ENCODE measurements at places on chromosomes 13 and 19. TPM values are rescaled to one million over a fixed set of nuclear protein-coding genes. Genes with fewer than 3 reads are reported as not detected.

- no peak for DNase-seq
Measured at GRCh38 chr13:50780201-50781015, 63.1 kb downstream of the DLEU7 start.

- DNase-seq: no peak
Measured at GRCh38 chr19:55643887-55644176, 383 bp downstream of the ZNF581 start.

DNA sequence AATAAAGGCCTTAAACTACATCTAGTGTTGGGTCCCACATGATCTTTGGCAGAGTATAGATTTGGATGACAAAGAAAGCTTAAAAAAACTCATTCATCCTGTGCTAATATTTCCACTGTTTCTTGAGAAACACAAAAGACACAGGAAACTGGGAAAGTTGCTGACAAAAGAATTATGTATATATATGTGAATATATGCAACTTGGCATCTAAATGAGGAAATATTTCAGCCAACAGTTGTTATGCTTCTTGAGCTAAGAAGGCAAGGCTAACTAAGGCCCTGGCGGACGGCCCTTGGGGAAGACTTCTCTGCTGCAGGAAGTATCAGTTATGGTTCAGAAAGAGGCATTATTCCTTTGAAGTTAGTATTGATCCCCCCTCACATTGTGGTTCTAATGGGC is 491.8 kb downstream of the DIAPH3 start:
- DNase-seq: no peak

Gene KLK4
- not detected for total RNA-seq

- DNase-seq: peak; percentile 62
Measured at GRCh38 chr13:93226623-93227279, at the start of gene GPC6. Gene GPC6 (plus strand): TSS chr13:93226807.

DNA sequence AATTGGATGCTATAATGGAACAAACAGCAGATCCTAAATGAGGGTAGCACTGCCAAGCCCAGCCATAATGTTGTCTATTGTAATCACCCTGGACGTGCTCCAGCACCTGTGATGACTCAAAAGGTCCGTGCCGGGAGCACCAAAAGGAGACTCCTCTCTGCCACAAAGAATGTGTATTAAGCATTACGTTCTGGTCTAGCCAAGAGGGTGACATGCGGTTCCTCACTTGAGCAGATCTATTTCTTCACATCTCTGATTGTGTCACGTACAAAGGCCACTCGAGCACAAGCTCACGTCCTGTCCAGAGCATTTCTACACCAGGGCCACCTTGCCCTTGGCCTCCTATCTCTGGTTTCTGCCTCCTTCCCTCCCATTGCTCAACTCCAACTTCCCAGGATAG is 219.9 kb upstream of the IRS2 start:
- DNase-seq: peak; percentile 52

Gene IL4I1
- 6.2 TPM for total RNA-seq

- DNase-seq: no peak
Measured at GRCh38 chr13:28425793-28426192, 69.1 kb downstream of the FLT1 start.

DNA sequence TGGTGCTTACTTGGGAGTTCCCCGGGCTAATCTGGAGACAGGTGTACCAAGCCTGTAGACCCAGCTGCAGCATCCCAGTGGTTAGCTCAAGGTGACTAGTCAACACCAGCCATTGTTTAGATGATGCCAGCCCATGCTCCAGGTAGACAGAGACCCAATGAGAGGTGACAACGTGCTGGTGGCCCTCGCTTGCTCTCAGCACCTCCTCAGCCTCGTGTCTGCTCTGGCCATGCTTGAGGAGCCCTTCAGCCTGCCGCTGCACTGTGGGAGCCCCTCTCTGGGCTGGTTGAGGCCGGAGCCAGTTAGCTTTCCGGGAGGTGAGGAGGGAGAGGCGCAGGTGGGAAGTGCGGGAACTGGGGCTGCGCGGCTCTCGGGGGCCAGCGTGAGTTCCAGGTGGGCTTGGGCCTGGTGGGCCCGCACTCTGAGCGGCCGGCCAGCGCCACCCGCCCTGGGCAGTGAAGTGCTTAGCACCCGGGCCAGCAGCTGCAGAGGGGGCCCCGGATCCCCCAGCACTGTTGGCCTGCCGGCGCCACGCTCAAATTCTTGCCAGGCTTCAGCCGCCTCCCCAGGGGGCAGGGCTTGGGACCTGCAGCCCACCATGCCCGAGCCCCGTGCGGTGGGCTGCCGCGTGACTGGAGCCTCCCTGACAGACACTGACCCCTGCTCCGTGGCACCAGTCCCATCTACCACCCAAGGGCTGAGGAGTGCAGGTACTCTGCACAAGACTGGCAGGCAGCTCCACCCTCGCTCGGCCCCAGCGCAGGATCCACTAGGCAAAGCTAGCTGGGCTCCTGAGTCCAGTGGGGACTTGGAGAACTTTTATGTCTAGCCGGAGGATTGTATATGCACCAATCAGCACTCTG is 85.9 kb upstream of the VSTM2B start:
- no peak for DNase-seq

Gene KCNRG
- not detected for total RNA-seq

DNA sequence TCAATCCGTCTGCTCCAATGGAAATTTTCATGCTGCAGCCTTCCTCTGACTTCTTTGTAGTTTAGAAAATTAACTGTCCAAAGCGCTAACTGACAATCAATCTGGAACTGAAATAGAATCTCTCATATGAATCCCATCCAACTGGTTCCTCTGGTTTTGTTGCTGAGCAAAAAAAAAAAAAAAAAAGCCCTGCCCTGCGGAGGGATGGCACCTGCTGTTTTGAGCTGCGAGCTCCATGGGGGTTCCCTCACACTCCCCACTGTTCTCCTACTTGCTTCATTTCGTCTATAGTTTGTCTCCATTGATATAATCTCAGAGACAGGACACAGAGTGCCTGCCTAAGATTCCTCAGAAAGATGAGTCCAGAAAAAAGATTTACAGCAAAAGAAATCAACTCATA is 33.4 kb downstream of the FAAP24 start:
- no peak for DNase-seq

DNA sequence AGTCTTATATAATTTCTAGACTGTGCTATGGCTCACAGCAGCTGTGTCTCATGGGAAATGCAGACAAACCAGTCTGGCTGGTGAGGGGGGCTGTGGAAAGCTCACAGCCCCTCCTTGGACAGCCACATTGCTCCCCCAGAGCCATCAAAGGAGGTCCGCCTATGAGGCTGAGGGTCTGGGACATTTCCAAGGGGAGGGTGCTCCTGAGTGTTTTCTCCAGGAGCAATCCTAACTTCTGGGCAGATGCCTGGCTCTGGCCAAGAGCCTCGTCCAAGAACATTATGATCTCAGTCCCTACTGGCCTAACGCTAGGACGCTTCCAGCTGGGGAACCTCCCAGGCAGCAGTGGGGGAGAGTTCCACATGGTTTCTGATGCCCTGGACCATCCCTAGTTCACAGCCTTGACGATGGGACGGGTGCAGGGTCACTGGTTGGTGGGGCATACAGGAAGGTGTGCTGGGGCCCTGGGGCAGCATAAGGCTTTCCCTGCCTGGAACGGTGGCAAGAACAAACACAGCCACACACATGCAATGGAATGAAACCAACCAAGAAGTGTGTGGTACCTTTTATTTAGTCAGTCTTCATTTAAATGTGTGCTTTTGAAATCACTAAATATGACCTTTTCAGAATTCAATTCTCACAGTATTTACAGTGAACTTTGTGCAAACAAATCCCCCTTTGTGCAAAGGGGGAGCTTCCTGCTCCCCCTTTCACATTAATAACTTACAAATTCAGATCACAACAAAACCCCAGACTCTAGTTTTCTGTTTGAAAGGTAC is 60.6 kb downstream of the CDADC1 start:
- no peak for DNase-seq

DNA sequence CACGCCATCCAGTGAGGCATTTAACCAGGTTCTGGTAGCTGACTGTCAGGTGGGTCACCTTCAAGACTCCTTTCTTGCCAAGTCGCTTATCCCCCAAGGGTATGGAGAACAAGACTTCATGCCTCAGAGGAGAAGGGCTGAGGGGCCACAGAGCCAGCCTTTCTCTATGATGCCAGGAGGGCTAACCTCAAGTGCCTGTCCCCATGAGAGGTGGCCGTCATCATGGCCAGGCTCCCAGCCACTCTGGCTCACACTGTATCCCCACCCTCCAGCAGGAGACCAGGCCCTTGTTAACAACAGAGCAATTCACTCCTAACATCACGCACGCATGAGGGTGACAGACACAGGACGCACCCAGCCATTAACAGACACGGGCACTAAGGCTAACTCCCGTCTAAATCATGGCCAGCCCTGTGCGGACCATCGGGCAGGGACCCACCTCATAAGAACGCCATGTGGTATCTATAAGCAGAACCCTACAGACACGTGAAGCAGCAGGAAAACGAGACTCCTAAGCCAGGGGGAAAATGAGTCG is 38.6 kb upstream of the ISYNA1 start:
- DNase-seq: no peak

GRCh38 chr13:32087955-32088747 is 56.6 kb downstream of the FRY start:
- no peak for DNase-seq

DNA sequence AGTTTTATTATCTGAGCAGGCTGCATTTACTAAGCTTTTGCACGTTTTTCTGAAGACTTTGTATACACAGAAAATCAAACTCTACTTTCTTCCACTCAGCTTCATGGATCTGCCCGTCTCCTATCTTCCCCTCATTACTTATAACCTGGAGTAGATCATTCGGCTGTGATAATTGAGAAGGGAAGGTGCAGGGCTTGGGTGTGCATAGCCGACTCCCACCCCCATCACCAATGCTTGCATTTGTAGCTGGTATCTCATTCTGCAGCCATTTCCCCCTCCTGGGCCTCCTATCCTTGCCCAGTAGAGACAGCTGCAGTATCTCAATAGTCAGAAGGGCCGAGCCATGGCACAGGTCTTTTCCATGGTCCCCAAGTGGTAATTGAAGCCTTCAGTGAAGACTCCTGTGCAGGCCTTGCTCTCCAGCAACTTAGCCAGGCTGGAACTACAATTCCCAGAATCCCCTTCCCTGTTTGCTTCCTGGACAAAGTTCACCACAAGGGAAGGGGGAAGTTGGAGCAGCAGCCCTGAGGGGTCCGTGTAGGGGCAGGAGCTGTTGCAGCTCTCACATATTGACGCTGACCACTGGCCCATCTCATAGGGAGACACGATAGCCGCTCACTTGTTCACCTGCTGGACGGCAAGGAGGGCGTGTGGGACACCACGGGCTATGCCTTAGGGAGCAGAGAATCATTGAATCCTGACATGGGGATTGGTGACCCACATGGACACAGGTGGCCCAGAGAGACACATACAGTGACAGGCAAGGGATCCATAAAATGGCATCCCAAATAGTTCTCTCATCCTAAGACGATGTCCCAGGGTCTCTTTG is 2.1 kb upstream of the SIGLEC8 start:
- DNase-seq: no peak

DNA sequence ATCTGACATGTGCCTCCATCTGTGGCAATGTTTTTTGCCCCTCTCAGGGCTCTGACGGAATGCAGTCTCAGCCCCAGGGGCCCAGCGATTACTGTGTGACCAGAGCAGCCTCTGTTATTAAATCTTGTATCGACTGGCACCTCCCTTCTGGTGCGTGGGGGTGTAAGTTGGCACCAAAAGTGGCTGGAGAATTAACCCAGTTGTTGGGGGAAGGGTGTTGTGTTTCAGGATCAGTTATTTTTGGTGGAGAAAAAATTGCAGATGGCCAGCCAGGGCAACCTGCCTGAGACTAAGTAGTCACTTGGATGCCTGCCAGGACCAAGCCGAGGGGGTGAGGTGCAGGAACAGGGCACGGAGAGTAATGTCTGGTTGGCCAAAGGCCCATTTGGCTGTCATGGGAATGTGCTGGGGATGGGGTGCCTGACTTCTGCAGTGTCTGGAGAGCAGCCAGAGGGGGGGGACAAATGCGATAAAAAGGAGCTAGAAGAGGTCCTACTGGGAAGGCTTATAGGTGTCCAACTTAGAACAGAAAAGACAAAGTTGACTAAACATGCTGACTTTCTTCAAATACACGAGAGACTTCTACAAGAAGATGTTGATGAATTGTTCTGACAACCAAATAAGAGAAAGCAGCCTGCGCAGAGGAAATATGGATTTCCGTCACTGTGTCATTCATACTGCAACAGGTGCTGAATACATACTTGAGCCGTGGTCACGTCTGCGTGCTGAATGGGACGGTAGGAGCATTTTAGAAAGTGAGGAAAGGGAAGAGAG is 69.8 kb downstream of the SIAH3 start:
- DNase-seq: no peak

Gene SHISA2
- total RNA-seq: 105 TPM

GRCh38 chr13:111662451-111662850 is 342.0 kb downstream of the TEX29 start:
- no peak for DNase-seq

DNA sequence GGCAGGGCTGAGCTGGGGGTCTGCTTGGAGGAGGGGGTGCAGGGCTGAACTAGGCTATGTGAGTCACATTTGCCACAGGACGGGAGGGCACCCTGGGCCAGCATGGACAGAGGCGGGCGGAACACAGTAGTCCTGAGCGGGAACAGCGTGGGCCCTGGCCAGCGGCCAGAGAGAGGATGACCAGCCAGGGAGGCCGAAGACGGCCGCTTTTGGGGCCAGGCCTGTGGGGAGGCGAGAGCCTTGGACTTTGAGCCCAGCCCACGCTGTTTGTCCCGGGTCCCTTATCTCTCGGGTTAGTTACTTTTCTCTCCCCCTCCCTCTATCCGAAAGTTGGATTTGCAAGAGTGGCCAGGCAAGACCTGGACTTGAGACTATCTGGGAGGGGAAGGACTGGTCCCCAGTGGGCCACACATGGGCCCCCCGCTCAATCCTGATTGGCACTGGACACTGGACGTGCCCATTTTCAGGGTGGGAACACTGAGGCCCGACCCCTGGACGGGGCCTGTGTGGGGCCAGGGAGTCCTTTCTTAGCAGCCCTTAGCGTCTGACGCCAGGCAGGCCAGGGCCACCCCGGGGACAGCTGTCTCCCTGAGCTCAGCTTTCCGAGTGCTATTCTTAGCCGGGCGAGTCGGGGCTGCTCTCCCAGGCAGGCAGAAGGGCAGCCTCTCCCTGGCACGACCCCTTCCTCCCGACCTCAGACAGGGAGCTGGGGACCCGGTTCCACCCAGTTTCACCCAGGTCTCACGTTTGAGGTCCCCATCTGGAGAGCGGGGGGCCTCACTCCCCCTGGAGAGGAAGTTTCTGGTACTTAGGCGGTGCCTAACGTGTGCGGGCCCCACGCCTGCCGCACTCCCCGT is 833 bp downstream of the GAMT start:
- no peak for DNase-seq

GRCh38 chr13:51520524-51520923 is 63.7 kb upstream of the WDFY2 start:
- DNase-seq: peak; percentile 49

Gene SERPINE3
- total RNA-seq: not detected

Measured in kidney epithelial cell (primary cell).